CD8-positive, alpha-beta memory T cell (primary cell): ENCODE measurements at places on chromosomes 1 and 21. TPM values are rescaled to one million over a fixed set of nuclear protein-coding genes. Genes with fewer than 3 reads are reported as not detected.

- no peak for DNase-seq
- no peak overlapping the region for H3K27ac ChIP-seq
- peaks cover 2% of the 10 kb centered on the region for H3K36me3 ChIP-seq
- no peaks in the 10 kb centered on the region for H3K27me3 ChIP-seq
These were observed 7.1 kb upstream of the PTTG1IP start for GRCh38 chr21:44880405-44881197.

DNA sequence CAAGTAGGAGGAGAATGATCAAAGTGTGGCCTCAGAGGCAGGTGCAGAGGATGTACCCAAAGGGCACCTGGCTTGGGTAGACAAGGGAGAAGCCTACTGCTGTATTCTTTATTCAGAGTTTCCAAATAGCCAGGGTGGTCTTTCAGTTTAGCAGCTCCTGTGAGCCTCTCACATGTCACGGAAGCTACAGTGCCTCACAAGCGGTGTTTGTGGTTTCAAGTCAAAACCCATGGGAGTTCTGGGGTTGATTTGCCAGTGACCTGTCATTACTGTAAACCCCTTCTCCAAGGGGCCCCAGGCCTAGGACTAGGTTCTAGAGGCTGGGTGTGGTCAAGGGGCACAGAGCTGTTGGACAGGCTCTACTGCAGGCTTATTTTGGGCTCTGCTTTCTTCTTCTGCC is 10.2 kb upstream of the IL10 start:
- H3K27ac ChIP-seq, result no peak overlapping the region
- DNase-seq, result no peak
- no peaks in the 10 kb centered on the region for H3K36me3 ChIP-seq
- no peak overlapping the region for H3K4me3 ChIP-seq
- H3K4me1 ChIP-seq, result peaks cover 47% of the 10 kb centered on the region

DNA sequence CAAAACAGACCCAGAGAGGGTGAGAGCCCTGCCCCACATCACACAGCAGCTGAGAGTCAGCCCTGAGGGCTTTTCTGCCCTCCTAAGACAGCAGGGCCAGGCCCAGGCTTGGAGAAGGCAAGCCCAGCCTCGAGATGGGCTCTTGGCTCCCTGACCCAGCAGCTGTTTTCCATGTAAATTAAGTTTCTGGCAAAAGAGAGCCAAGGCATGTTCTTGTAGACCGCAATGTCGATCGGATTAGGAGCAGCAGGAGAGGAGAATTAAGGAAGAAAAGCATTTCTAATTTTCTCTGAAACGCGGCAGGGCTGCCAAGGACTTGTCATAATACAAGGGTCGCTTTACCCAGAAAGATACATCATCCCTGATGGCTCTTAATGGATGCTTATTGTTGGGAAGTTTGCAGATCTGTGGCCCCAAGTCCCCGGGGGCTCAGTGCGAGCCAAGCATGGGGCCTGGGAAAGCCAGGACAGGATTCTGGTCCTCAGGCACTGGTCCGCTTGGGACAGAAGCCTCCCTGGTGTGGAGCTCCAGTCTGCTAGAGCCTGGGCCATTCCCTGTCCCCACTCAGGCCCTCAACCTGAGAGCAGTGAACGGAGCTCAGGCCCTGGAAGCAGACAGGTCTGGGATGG is 62.8 kb downstream of the DMRTB1 start:
- no peak for DNase-seq
- H3K36me3 ChIP-seq, result no peaks in the 10 kb centered on the region

- H3K4me3 ChIP-seq, result peak overlapping the region; percentile 4
- peaks cover 74% of the 10 kb centered on the region for H3K4me1 ChIP-seq
- H3K27ac ChIP-seq, result no peak overlapping the region
These were observed 10.8 kb downstream of the S1PR1 start for GRCh38 chr1:101247404-101248287.

DNA sequence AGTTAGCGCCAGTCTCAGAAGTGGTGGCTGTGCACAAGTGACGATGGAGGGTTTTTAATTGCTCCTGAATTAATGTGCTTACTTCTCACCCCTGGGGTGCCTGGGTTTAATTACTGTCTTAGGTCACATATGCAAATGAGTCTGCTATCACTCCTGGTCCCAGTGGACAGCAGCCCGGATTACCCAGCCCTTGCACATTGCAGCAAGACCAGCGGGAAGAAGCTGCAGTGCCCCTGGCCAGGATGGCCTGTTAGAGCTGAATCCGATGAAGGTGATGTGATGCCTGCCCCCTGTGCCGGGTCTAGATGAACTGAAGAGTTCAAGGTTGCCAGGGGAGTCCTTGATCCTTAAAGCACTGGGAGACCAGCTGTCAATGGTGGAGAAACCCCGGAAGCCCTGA is 24.2 kb downstream of the ENO1 start:
- no peak overlapping the region for H3K27ac ChIP-seq
- no peak overlapping the region for H3K4me3 ChIP-seq
- H3K27me3 ChIP-seq, result no peaks in the 10 kb centered on the region
- no peaks in the 10 kb centered on the region for H3K4me1 ChIP-seq
- peaks cover 11% of the 10 kb centered on the region for H3K36me3 ChIP-seq

DNA sequence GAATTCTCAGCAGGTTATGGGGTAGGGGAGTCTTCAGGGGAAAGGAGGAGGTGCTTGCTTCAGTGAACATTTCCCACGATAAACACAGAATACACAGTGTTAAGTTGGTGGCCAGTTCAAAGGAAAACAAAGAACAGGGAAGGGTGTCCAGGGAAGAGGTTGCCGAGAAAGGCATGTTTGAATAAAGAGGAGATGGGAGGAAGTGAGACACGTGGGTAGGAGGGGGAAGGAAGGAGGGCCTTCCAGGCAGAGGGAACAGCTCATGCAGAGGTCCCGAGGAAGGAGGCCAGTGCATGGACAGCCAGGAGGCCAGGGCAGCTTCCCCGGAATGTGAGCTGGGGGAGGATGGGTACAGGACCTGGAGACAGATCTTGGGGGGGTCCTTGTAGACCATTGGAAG is 130.3 kb upstream of the TMEM51 start:
- H3K27me3 ChIP-seq, result no peaks in the 10 kb centered on the region
- no peak overlapping the region for H3K27ac ChIP-seq
- H3K4me1 ChIP-seq, result no peaks in the 10 kb centered on the region
- no peak for DNase-seq
- no peaks in the 10 kb centered on the region for H3K36me3 ChIP-seq
- H3K4me3 ChIP-seq, result no peak overlapping the region

GRCh38 chr1:18670121-18670867 is 39.6 kb downstream of the PAX7 start:
- H3K4me1 ChIP-seq, result peaks cover 16% of the 10 kb centered on the region
- no peaks in the 10 kb centered on the region for H3K27me3 ChIP-seq
- no peak for DNase-seq
- H3K4me3 ChIP-seq, result no peak overlapping the region

- H3K4me1 ChIP-seq, result no peaks in the 10 kb centered on the region
- no peak overlapping the region for H3K4me3 ChIP-seq
- H3K27ac ChIP-seq, result no peak overlapping the region
- H3K27me3 ChIP-seq, result no peaks in the 10 kb centered on the region
- DNase-seq, result no peak
These were observed 55.2 kb downstream of the GPR161 start for GRCh38 chr1:168081373-168082007.

SPRR1A gene
- total RNA-seq, result not detected

DNA sequence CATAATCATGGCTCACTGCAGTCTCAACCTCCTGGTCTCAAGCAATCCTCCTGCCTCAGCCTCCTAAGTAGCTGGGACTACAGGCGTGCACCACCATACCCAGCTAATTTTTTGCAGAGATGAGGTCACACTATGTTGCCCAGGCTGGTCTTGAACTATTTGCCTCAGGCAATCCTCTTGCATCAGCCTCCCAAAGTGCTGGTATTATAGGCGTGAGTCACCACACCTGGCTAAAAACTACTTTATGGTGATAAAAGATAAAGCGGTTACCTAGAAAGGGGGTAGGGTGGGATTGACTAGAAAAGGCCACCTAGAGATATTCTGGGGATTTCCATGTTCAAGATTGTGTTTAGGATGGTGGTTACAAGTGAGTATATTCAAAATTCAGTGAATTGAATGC is 5.0 kb downstream of the TSTD1 start:
- no peaks in the 10 kb centered on the region for H3K36me3 ChIP-seq
- H3K4me3 ChIP-seq, result no peak overlapping the region
- no peak for DNase-seq
- peaks cover 14% of the 10 kb centered on the region for H3K4me1 ChIP-seq

DNA sequence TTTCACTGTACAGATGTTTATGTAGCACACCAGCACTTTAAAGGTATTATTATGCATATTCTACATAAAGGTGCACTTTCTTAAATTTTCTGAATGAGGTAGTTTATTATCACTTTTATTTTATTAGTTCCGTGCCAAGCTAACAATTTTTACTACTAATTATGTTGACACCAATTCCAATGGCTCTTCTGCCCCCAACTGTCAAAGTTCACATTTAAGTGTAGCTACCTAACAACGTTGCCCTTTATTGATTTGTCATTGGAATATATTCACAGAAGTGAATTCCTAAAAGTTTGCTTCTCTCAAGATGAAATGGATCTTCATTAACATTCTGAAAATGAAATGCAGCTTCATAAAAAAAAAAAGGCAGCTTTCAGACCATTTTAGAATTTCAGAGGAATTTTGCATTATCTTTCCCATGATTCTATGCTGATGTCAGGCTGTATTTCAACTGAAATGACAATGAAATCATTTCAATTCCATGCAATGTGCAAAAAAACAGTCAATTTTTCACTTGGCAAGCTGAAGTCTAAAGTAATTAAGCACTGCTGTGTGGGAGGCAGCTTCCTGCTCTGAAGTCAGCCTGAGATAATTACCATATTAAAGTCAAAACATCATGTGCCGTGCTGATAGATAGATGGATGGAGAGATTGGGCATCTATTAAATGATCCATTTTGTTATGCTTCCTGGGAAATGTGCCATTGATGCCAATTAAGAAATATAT is 229.2 kb downstream of the TTLL7 start:
- H3K4me3 ChIP-seq, result no peak overlapping the region
- H3K4me1 ChIP-seq, result no peaks in the 10 kb centered on the region
- H3K36me3 ChIP-seq, result no peaks in the 10 kb centered on the region
- no peak overlapping the region for H3K27ac ChIP-seq
- no peaks in the 10 kb centered on the region for H3K27me3 ChIP-seq
- DNase-seq, result no peak

DNA sequence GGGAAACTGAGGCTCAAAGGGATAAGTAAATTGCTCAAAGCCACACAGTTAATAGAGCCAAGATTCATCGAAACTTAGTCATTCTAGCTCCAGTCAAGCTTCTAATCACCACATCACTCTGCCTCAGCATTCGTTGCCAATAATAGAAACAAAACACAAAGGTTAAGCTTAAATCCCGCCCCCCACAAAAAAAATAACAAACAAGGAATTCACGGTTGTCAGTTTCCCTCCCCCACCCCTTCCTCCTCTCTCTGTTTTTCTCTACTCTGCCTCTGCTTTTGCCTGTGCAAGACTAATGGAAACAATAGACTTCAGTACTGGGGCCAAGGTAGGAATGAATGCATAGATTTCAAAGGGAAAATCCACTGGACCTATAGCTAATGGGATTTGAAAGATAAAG is 70.7 kb upstream of the ZNF644 start:
- no peaks in the 10 kb centered on the region for H3K36me3 ChIP-seq
- no peak overlapping the region for H3K27ac ChIP-seq
- no peak for DNase-seq

DNA sequence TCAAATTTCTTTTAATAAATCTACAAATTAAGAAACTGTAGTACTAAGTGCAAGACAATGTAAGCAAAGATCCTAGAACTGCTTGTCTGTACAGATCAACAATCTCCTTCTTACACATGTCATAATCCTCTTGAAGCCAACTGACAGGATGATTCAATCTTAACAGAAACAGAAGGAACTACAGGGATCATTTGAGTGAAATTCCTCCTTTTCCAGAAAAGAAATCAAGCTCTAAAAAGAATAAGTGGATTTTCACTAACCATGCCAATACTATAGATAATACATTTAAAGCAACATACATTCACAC is 53.2 kb downstream of the RAB3GAP2 start:
- no peaks in the 10 kb centered on the region for H3K27me3 ChIP-seq
- no peak for DNase-seq
- no peaks in the 10 kb centered on the region for H3K36me3 ChIP-seq
- H3K4me1 ChIP-seq, result no peaks in the 10 kb centered on the region
- no peak overlapping the region for H3K27ac ChIP-seq

DNA sequence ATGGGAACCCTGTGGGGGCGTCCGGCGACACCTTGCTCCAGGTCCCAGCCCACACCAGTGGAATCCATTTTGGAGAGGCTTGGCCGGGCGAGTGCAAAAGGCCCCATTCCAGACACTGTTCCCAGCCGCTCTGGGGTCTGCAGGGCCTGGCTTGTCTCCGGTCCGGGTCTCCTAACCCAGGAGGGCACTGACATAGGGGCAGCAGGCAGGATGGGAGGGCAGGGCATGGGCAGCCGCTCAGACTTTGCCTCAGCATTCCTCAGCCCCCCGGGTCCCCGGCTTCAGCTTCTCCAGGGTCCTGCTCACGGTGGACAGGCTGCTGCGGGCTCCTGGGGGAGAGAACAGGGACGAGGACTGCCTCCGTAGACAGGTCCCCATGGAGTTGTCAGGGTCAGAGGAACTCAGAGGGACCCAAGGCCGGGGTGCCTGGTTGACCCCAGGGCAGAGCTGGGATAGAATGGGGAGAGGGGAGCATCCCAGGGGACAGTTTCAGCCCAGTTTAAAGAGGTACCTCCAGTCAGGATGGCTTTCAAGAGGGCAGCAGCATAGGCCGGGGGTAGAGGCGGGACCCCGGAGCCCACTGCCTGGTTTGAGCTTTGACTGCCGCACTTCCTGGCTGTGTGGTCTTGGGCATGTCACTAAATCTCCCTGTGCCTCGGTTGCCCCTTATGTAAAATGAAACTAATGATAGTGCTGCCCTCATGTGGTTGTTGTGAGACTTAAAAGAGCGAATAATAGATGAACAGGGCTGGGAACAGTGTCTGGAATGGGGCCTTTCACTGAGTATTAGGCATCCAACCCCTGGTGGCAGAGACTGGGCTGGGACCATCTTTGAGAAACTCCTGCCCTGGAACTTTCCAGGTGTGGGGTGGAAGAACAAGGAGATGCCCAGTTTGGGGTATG is 3.7 kb downstream of the KNCN start:
- no peak overlapping the region for H3K4me3 ChIP-seq
- peaks cover 13% of the 10 kb centered on the region for H3K4me1 ChIP-seq
- H3K27me3 ChIP-seq, result peaks cover 9% of the 10 kb centered on the region
- no peak for DNase-seq

BARHL2 gene
- not detected for total RNA-seq

USH2A gene
- not detected for total RNA-seq

DNA sequence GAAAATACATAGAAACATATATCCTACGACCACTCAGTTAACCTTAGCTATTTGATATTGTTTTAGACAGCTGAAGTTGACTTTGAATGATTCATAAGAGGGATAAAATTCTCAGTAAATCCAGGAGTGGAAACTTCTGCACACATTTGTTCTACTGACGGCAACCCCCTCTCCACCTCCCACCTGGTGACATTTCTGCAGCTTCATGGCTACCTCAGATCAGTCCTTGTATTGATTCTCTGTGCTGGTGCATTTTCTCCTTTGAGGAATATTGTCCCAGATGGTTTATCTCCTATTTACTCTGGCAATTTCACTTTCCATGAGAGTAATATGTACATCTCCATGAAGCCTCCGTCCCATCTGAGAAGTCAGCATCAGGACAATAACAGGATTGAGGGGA is 57.7 kb upstream of the COA6 start:
- no peaks in the 10 kb centered on the region for H3K36me3 ChIP-seq
- H3K27me3 ChIP-seq, result no peaks in the 10 kb centered on the region
- no peak overlapping the region for H3K27ac ChIP-seq
- H3K4me3 ChIP-seq, result no peak overlapping the region
- DNase-seq, result no peak

WDR77 gene
- 74.7 TPM for total RNA-seq
